Calu3 (cell line): ENCODE measurements at places on chromosomes 1 and 21.
A peak's percentile ranks its signal among the peaks of the same experiment; 100 is the strongest.

- DNase-seq: no peak
Observed at GRCh38 chr1:20223551-20224419, 37.5 kb upstream of the PLA2G2C start.

DNA sequence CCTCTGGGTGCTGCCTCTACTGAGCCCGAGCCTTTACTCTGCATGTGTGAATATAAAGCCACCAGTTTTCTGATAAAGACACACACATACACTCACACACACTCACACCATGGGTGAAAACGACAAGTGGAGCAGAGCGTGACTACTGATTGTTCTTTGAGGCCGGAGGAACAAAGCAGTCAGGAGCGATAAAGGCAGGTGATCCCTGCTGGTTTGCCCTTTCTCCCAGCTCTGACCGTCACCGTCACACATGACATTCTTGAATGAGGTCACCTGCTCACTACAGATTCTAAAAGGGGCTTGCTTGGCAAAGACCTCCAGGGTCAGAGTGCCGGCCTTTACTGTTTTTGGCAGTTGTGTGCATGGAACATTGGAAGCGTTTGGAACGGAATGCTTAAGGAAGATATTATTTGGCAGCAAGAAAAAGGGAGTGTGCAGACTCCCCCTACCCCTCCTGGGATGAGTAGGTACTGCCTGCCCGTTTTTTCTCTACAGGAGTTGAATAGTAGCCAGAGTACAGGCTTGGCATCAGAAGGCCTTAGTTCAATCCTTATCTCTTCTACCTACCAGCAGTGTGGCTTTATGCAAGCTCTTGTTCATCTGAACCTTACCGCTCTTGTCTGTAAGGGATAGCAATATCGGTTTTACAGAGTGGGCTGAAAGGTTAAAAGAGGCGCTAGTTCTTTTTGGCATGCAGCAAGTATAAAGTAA, 79.7 kb downstream of the PBX1 start:
- DNase-seq: no peak

- no peak for DNase-seq
Observed at GRCh38 chr1:18645747-18646090, 15.1 kb downstream of the PAX7 start.

GRCh38 chr1:202013603-202014002, 3.2 kb downstream of the ELF3 start:
- DNase-seq: peak; percentile 35

GRCh38 chr1:239348635-239349353, 37.6 kb upstream of the CHRM3 start:
- DNase-seq: no peak

GRCh38 chr1:107047602-107048001, 8.9 kb upstream of the PRMT6 start:
- DNase-seq: no peak

DNA sequence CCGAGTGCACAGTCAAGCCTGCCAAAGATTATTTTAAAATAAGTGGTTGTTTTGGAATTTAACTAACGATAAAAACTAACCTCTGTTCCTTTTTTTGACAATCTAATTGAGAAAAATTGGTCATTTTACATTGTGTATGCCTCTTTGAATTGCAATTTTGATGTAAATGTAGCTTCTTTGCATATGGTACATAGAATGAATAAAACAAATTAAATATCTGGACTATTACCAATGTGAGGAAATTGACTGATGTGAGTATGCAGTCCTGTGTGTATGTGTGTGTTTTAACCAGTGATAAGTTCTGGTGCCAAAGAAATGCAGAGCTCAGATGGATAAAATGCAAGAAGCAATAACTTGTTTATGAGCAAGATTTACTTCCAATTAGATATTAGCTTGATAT, 281.3 kb upstream of the ZP4 start:
- no peak for DNase-seq

DNA sequence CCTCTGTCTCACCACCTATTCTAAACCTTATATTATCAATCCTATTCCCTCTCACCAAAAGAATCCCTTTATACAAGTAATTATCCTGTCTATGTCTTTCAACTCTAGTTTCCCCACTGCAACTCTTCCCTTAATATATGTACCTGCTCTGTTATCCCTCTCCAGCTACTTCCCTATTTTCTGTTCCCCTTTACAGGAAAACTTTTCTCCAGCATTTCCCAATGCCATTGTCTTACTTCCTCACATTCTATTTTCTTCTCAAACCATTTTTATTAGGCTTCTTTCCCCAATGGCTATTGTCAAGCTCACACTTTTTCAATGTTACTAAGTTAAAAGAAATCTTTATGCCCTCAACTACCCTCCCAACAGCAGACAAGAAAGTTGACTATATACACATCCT, 11.6 kb downstream of the DPYD start:
- DNase-seq: no peak

- no peak for DNase-seq
Observed at GRCh38 chr1:185292237-185292636, 24.8 kb downstream of the IVNS1ABP start.

- no peak for DNase-seq
Observed at GRCh38 chr1:92219028-92219427, 1.3 kb downstream of the C1orf146 start.

- DNase-seq: no peak
Observed at GRCh38 chr1:78211483-78212092, 165.8 kb downstream of the GIPC2 start.

DNA sequence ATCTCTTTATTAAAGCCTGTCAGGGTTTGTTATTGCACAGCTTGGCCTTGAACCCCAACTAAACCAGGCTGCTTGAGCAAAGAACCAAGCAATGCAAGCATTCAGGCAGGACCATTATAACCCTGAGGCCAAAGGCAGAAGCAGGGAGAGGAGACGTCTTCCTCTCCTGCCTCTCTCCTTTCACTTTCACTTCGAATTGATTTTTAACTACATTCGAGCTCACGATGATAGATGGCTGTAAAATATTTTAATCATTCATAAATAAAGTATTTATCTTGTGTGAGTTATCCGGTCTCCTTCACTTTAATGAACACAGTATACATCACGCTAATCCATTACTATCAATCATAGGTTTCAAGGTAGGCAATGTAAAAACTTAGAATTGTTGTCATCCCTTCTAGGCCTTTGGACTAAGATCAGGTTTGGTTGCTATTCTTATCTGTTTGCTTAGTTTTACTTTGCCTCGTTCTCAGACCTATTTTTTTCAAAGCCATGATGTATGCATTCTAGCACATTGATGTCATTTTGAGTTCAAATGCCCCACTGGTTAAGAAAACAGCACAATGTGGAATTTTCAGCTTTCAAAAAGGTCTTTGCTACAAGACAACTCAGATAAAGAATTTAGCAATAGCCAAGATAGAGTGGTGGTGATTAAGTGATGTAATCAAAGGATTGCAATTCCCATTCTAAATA, 480.2 kb upstream of the RUNX1 start:
- DNase-seq: no peak

- no peak for DNase-seq
Observed at GRCh38 chr1:3120140-3120539, 51.1 kb downstream of the PRDM16 start.

DNA sequence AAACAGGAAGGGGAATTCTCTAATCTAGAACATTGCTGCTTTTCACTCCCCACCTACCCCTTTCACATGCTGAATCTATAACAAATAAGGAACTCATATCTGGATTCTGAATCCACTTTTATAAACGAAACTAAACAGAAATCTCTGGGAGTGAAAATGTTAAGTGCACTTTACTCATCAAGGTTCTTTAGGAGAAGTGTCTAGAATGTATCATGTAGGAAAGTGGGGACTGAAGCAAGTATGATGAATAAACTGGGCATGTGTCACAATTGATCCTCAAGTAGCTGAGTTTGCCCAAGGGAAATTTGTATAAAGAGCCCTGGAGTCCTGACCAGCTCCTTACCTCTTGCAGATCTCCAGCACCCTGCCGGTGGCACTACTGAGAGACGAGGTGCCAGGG, 19.8 kb downstream of the AVPR1B start:
- no peak for DNase-seq

DNA sequence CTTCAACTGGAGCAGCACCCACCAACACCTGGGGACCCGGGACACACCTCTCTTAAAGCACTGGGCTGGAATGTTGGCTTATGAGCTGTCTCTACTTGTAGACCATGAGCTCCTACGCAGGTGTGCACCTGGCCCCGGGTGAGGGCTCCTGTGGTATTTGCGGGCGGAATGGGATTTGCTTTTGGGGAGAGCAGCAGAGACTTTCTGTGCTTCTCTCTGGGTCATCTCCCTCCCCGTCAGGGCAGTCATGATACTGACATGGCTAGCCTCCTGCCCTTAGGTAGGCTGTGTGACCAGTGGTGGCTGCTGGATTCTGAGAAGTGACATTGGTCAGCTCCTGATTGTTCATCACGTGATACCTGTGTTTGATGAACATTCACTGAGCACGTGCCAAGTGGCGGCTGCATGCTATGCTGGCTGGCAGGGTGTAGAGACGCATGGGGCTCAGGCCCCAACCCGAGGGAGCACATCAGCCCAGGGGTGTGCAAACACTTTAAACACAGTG, 9.0 kb upstream of the ZBTB21 start:
- DNase-seq: no peak

DNA sequence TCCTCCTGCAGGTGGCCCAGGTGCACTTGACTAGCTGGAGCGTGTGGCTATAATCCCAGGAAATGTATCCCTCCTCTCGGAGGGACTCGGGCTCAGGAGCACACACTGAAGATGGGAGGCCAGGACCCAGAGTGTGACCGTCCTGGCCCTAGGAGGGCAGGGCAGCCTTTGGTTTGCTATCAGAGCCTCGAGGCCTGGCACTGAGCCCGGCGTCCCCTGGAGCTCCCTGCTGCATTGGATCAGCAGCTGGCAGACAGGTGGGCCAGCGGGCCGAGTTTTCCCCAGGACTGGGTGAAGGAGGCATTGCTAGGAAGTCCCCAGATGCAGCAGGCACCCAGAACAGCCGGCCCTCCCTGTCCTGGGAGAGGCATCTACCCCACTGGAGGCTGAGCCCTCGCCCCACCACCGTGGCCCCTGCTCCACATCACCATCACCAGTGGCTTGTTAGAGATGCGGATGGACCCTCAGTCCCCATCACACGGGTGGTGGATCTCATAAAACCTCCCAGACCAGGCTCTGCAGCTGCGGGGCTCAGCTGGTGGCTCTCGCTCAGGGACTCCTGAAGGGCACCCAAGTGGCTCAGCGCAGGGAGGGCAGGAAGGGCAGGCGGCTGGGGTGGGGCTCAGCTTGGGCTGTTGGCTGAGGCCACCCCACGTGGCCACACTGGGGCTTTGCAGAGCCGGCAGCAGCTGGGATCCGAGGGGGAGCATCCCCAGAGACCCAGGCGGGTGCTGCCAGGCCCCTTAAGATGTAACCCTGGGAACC, 32.7 kb upstream of the POFUT2 start:
- DNase-seq: no peak

- DNase-seq: peak; percentile 87
Observed at GRCh38 chr1:154878371-154879037, 8.4 kb upstream of the KCNN3 start.

GRCh38 chr21:31255896-31256295, 88.2 kb downstream of the TIAM1 start:
- no peak for DNase-seq

DNA sequence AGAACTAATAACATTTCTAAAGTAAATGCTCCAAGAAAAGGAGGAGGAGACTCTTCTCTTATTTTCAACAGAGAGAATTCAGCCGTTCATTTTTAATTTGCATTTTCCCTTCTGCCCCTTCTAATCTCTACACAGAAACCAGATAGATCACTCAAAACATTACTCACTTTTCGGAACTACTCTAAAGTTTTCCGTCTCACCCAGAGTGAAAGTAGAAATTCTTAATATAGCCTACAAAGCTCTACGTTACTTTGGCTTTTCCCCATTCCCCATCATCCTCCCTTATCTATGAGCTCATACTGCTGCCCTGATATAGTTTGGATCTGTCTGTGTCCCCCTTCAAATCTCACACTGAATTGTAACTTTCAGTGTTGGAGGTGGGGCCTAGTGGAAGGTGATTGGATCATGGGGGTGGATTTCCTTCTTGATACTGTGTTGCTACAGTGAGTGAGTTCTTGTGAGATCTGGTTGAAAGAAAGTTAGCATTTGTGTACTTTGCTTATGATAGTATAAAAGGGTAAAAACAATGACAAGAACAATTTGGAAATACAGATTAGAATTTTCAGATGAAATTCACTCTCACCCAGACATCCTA, 188.2 kb downstream of the AMY1C start:
- DNase-seq: no peak

DNA sequence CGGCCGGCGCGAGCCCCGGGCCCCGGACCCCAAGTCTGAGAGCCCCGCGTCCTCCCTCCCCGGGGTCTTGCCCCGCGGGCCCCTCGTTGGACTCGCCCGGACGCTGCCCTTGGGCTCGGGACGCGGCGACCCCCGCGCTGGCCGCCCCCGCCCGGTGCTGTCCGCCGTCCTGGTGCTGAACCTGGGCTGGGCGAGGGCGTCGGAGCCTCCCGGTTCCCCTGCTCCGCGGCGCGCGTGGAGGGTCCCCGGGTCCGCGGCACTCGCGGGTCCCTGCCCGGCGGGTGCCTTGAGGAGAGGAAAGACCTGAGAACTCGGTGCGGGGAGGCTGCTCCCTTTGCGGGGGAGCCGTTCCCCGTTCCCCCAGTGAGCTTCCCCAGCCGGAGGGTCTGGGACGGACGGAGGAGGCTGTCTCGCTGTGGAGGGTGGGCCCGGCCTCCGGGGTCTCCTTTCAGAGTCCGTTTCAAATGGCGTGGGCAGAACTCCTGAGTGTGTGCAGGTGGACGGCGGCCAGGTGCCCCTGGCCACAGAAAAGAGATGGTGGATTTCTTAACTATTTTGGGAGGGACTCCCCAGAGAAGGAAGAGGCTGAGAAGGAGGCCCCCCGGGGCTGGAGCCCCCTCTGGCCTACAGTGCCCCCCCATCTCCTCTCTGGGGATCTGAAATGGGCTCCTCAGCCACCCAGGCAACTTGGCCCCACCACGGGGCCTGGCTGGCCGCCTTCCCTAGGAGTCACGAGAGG, 595 bp downstream of the GABRD start:
- no peak for DNase-seq

- DNase-seq: no peak
Observed at GRCh38 chr1:32216566-32216965, 5.6 kb downstream of the TMEM234 start.

- DNase-seq: peak; percentile 78
Observed at GRCh38 chr1:162878000-162878596, 17.1 kb upstream of the CCDC190 start.

- DNase-seq: no peak
Observed at GRCh38 chr1:74317663-74318062, 82.5 kb downstream of the TNNI3K start.

- no peak for DNase-seq
Observed at GRCh38 chr1:55916481-55916880, 662.9 kb downstream of the PLPP3 start.

DNA sequence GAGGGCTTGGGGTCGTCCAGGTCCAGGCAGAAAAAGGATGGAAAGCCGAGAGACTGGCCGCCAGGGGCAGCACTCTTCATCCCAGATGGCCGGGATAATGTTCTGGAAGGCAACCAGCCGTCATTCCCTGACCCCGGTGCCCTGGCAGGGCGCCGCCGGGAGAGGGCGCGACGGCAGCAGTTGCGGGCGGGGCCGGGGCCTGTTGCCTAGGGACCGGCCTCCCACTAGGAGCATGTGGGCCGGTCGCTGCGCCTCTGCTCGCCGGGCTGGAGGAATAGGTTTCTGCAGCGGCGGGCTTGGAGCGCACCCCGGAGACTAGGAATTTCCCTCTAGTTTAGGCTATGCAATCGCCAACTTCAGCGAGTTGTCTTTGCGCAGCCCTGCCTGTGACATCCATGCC, 11.0 kb downstream of the DMRTB1 start:
- DNase-seq: peak; percentile 13

- DNase-seq: no peak
Observed at GRCh38 chr1:101993710-101994109, 3.0 kb downstream of the OLFM3 start.
